ENCODE measurements at places on chromosomes 7 and 10.

- DNase-seq, result no peak
Measured at GRCh38 chr7:19105546-19105945, 11.9 kb downstream of the TWIST1 start.

- DNase-seq, result no peak
Measured at GRCh38 chr7:85928500-85928899, 715.2 kb upstream of the GRM3 start.

DNA sequence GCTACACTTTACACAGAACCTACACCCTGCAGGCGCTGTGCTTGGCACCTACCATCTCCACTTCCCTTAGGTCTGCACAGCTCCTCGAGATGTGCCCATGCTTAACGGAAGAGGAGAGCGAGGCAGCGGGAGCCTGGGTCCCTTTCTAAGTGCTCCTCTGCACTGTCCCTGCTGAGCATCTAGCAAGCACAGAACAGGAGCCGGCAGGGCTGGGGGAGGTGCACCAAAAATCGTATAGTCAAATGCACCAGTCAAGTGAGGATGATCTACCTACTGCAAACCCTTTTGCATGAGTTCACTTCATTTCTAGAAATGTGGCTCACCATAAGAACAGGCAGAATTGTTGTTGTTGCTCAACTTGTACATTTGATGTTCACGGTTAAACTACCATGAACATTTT, 267.7 kb downstream of the TNS3 start:
- no peak for DNase-seq

DNA sequence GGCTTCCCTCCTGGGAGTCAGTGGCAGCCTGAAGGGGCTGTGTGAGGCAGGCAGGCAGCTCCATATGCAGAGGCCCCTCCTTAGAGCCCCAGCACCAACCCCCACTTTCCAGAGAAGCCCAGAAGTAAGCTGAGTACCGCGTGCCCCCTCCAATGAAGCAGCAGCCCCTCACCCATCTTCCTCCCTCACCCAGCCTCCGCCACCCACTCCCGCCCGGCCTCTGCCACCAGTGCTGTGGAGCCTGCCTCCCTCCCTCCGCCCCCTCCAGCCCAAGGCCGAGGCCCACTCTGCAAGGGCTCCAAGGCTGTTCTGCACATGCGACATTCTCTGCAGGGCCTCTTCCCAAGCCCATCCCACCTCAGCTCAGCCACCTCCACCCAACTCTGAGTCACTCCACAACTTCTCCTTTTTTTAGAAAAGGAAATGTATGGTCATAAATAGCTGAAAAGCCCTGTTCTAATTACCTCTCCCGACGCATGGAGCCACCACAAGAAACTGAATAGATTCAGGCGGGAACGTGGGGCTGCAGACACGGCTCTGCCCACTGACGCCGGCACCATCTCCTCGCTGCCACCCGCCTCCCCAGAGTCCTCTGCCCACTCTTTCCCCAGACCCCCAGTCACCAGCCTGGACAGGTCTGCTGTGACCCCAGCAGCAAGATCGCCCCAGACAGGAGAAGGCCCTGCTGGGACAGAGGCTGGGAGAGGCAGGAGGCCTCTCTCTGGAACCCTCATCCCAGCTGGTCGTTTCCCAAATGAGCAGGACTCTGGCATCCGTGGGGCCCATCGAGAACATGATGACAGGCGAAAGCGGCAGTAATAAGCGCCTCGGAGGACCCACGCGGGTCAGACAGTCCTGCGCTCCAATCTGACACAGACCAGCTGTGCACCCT, 213.9 kb downstream of the MAD1L1 start:
- no peak for DNase-seq

GRCh38 chr7:151711906-151712809, 164.8 kb downstream of the PRKAG2 start:
- DNase-seq, result no peak

GRCh38 chr7:47419471-47419870, 162.4 kb downstream of the TNS3 start:
- no peak for DNase-seq

DNA sequence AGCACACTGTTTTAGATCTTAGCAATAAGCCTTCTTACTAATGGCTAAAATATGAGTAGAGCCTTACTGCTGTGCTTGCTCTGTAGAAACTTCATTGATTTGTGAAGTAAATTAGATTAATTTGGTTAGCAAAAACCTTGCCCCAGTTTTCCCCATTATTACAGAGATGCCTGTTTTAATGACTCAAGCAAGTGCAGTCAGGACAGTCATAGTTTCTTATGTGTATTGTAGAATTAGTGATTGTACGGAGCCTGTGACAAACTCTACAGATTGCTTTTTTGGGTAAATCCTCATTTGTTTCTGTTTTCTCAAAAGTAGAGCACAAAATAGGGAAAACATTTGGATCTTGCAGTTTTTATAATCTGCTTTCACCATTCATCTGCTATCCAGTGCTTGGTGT, 7.0 kb downstream of the TAX1BP1 start:
- no peak for DNase-seq

DNA sequence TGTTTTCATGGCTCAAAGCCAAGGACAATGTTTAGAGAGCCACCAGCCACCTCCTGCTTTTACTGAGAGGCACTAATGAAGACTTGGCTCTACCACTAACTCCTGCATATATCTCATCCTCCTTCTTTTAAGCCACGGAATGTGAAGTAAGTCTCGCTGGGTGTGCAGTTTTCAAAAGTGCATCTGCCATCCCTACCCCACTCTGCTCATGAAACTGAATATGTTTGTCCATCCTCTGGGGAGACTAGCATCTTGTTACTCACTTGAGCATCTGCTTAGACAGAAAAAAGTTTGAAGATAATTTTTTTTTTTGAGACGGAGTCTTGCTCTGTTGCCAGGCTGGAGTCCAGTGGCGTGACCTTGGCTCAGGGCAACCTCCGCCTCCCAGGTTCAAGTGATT, 40.8 kb downstream of the EPDR1 start:
- DNase-seq, result no peak

GRCh38 chr10:18219146-18219545, 78.9 kb downstream of the CACNB2 start:
- no peak for DNase-seq

GRCh38 chr7:137606061-137606674, 240.6 kb downstream of the DGKI start:
- DNase-seq, result peak; percentile 41

- DNase-seq, result no peak
Measured at GRCh38 chr10:58457761-58458616, 54.7 kb upstream of the BICC1 start.

GRCh38 chr10:78473006-78473405, 439.3 kb downstream of the RPS24 start:
- no peak for DNase-seq

GRCh38 chr10:94027197-94027596, 33.5 kb downstream of the PLCE1 start:
- DNase-seq, result no peak

- DNase-seq, result no peak
Measured at GRCh38 chr7:88329532-88330463, 23.1 kb upstream of the STEAP4 start.

DNA sequence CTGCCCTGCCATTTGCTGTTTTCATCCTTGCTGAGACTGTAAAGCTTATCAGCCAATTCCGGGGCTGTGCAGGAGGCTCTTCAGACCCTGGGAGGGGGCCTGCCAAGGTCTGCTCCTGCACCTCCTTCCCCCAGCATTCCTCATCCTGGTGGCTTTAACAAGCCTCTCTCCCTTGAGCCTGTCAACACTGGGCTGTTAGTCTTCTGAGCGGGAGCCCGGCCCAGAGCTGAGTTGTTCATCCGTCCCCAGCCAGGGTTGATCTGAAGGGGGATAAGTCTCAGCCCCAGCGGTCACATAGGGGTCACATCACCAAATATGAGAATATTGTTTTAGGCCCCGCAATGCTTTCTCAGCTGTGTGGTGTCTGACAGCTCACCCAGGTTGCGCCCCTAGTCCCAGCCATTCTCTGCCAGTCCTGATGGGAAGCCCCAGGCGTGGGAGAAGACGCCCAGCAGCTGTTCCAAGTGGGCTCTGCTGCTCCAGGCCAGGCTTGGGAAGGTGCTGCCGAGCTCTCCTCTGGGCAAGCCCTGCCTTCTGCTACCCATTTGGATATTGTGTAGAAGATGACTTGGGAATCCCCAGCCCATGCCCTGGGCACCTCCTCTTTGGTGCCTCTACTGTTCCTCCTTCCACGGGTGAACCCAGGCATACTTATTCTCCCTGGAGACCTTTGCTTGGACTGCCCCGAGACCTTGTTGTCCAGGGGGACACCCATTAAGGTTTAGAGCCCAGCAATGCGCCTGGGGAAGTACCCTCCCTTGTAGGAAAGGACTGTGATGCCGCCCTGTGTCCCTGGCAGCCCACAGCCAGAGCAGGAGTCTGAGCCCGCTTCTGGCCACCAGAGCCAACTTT, 23.5 kb upstream of the TRIM8 start:
- DNase-seq, result no peak

DNA sequence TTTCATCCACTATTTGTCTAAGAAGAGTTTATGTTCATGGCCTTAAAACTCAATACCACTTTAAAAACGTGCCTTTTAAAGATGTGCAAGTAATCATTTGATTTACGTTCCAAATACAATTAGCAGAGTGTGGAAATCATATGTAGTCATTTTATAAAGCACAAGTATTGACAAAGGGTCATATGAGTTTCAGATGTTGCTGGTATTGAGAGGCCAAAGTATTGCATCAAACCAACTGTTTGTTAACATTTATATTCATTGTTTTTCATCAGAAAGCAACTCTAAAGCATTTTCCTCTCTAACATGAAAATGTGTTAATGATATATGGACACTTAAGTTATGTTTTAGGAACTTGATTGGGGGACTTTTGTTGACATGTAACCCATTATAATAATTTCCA, 11.5 kb upstream of the TSGA13 start:
- no peak for DNase-seq

DNA sequence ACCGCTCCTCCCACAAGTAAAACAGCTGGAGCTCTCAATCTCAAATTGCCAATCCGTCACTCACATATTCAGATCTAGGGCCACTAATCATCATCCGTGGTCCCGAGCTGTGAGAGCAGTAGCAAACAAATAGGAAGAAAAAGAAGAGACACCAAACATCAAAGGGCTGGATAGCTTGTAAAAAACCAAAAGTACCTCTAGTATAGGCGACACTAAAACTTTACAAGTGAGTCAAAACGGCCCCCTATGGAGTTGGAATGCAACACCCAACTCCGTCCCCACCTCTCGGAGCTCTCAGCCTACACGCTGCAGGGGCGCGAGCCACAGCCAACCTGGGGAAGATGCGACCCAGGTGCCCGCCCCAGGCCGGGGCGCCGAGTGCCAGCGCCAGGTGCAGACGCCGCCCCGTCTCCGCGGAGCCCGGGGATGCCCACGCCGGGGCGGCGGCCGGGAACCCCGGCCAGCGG, 581 bp downstream of the FAM3C start:
- DNase-seq, result peak; percentile 36

DNA sequence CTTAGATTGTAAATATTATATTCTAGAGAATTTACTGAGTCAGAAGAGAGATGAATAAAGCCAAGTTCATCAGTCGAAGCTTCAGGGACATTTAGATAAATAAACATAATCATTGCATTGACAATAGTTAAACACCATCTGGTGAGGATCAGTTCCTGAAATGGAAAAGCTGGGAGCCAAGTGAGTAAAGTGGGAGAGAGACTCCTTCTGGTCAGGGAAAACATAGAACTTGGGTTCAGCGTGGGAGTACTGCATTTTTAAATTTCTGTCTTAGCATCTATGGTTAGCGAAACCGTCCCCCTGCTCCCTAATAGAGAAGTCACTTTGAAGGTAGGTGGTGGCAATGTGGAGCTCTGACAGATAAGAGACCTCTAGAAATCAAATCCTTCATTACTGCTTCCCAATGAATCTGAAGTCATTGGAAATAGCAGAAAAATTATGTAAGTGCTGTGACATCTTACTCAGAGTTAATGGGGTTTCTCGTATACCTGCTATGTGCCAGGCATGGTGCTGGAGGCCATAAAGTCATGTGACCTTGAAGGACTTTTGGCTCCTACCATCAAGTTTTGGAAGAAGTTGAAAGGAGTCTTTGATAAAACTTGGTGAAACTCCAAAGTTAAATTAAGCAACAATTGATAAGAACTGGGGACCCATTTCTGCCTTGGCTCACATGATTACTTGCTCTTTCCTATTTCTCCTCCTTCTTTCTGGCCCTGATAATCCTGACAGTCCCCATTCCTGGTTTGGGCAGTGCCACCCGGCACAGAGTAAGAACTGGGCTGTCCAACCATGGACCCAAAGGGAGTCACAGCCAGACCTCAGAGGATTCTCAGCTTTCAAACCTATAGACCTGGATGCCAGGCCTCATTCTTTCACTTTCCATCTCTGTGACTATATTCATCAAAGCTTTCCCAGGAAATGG, 211.2 kb downstream of the C7orf25 start:
- no peak for DNase-seq
